ENCODE measurements at places on chromosomes 3 and 15. TPM values are rescaled to one million over a fixed set of nuclear protein-coding genes. Genes with fewer than 3 reads are reported as not detected.

DNA sequence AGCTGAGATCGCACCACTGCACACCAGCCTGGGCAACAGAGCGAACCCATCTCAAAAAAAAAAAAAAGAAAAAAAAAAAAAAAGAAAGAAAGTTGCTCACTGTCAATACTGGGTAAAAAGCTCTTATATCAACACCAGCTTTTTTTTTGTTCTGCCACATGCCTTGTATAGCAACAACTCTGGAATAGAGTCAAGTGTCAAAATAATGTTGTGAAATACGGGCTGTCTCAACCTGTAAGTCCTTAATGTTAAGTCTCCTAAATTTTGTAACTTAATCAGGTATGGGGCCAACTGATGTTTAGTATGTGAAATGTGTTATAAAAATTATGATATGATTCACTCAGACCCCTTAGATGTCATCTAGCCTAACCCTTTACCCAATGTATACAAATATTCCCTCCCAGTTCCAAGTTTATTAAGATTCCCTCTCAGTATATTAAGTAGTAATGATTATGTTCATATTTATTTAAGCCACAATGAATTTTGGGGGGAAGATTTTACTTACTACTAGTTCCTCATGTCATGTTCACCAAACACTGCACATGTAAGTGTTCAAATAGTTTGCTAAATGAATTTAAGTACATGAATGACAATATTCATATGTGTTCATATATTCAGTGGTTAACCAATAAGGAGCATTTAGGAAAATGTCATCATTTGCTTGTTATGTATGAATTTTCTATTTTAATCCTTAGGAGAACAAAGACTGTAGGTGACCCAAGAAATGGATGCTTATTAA lies 52.2 kb downstream of the GPR160 start:
- no peak for DNase-seq
- no peaks in the 10 kb centered on the region for H3K4me1 ChIP-seq
- no peak overlapping the region for H3K27ac ChIP-seq
- H3K4me3 ChIP-seq = no peak overlapping the region
- no peaks in the 10 kb centered on the region for H3K27me3 ChIP-seq

DNA sequence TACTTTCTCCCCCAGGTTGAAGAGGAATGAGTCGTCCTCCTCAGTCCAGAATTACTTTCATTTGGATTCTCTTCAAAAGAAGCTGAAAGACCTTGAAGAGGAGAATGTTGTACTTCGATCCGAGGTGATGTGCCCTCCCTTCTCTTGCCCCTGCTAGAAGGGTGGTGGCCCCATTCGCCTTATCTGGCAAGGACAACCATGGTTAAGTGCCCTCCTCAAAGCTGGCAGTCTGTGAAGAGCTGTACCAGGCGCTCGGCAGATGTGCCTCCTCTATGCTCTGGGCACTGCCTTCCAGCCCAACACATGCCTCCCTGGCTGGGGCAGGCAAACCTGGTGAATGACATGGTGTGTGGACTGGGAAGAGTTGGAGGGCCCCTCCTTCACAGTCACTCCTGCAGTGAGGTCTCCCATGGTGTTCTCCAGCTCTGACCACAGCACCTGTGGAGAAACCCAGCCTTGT lies 77.0 kb downstream of the CCK start:
- no peaks in the 10 kb centered on the region for H3K4me1 ChIP-seq
- no peak overlapping the region for H3K27ac ChIP-seq
- no peak overlapping the region for H3K4me3 ChIP-seq
- no peaks in the 10 kb centered on the region for H3K27me3 ChIP-seq
- no peak for DNase-seq

GRCh38 chr3:143206955-143207337 lies 87.4 kb downstream of the CHST2 start:
- H3K27me3 ChIP-seq = no peaks in the 10 kb centered on the region
- H3K36me3 ChIP-seq = no peaks in the 10 kb centered on the region
- H3K27ac ChIP-seq = peak overlapping the region; percentile 48
- H3K4me3 ChIP-seq = no peak overlapping the region
- peaks cover 8% of the 10 kb centered on the region for H3K4me1 ChIP-seq

The SLCO3A1 gene
- total RNA-seq = 5.6 TPM

- no peaks in the 10 kb centered on the region for H3K27me3 ChIP-seq
- H3K27ac ChIP-seq = no peak overlapping the region
- H3K4me1 ChIP-seq = no peaks in the 10 kb centered on the region
- DNase-seq = no peak
- no peaks in the 10 kb centered on the region for H3K36me3 ChIP-seq
Observed at GRCh38 chr15:56737791-56738190, 4.5 kb upstream of the ZNF280D start.

The CKMT1B gene
- total RNA-seq = 4.7 TPM

- H3K4me3 ChIP-seq = no peak overlapping the region
- no peaks in the 10 kb centered on the region for H3K4me1 ChIP-seq
- H3K27ac ChIP-seq = no peak overlapping the region
- DNase-seq = no peak
- H3K27me3 ChIP-seq = no peaks in the 10 kb centered on the region
Observed at GRCh38 chr15:91879158-91879557, 25.6 kb downstream of the SLCO3A1 start.

DNA sequence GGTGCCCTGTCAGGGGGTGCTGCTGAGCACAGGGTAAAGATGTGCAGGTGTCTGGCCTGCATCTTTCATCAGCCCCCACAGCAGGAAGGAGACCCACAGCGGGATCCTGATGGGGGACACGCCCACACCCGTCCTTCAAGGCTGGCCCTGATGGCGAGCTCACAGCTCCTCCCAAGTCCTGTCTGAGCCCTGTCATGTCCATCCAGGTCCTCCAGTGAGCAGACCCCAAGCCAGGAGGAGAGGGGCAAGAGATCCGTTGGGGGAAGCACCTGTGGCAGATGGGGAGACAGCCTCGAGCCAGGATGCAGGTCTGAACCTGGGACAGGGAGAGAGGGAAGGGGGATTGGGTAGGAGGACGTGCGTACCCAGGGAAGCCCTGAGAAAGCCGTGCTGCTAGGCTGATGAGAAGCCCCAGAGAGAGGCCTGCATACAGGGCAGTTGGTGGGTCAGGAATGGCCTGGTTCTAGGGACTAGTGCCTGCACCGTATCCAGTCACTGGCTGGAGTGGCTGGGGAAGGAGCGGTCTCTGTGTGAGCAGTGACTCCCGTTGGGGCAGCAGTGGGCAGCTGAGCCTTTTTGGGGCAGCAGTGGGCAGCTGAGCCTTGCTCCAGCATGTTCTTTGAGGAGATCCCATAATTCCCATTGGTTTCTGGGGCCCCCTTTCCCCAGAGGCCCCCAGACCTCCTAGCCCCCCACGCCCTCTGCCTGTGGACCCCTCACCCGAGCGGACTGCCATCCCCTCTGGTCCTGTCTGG lies 133.3 kb upstream of the MEF2A start:
- H3K36me3 ChIP-seq = no peaks in the 10 kb centered on the region
- H3K4me3 ChIP-seq = no peak overlapping the region
- H3K27ac ChIP-seq = no peak overlapping the region
- DNase-seq = no peak
- no peaks in the 10 kb centered on the region for H3K4me1 ChIP-seq
- H3K27me3 ChIP-seq = no peaks in the 10 kb centered on the region

DNA sequence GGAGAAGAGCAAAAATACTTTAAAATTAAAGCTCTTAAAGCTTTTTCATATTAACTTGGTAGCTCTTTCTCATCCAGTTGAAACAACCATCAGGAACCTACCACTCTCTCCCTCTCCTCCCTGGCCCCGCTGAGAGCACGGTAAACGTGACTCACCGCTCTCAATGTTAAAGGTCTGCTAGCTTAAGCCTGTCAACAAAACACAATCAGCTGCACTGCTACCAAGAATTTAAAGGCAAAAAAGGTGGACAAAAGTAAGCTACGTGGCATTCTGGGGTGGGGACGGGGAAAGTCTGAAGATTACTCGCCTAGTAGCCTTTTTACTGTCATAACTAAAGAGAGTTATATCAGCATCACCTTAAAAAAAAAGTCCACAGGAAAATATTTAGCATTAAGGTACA lies 8.4 kb upstream of the GP5 start:
- peaks cover 64% of the 10 kb centered on the region for H3K36me3 ChIP-seq
- no peaks in the 10 kb centered on the region for H3K27me3 ChIP-seq
- no peak for DNase-seq
- H3K27ac ChIP-seq = no peak overlapping the region
- no peaks in the 10 kb centered on the region for H3K4me1 ChIP-seq

DNA sequence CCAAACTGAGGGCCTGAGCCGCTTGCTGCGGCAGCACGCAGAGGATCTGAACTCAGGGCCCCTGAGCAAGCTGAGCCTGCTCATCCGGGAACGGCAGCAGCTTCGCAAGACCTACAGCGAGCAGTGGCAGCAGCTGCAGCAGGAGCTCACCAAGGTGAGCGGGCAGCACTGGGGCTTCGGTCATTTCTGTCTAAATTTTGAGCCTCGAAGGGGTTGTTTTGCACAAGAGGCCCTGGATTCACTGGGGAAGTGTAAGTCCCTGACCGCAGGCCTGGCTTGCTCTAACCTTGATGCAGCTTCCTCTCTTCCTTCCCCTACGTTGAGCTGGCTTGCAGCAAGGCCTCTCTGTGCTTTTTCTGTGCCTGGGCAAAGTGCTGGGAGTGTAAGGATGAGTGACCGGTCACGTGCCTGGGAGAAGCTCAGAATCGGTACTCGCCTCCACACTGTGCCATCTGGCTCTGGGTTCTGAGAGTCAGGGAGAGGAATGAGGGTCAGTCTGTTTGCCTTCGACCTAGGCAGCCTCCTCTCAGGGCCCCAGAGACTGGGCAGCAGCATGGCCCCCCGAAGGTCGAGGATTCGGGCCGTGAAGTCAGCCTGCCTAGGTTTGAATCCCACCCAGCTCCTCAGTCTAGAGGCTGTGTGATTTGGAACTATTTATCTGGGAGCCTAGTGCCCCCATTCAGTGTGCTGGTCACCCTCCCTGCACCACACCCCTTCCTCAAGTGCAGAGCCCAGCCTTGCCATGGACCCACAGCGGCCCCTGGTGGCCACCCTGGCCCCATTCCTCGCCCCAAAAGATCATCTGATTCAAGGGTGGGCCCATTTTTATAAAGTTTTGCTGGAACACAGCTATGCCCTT lies 1.4 kb downstream of the FES start:
- H3K27me3 ChIP-seq = no peaks in the 10 kb centered on the region
- H3K27ac ChIP-seq = no peak overlapping the region
- peak; percentile 94 for DNase-seq
- peaks cover 3% of the 10 kb centered on the region for H3K36me3 ChIP-seq
- peaks cover 15% of the 10 kb centered on the region for H3K4me1 ChIP-seq

GRCh38 chr3:193896419-193896818 lies 239.5 kb upstream of the HES1 start:
- H3K4me3 ChIP-seq = no peak overlapping the region
- H3K36me3 ChIP-seq = no peaks in the 10 kb centered on the region
- no peak for DNase-seq

The C2CD4B gene
- total RNA-seq = 0.72 TPM

Data from endodermal cell (in vitro differentiated cells).